ENCODE measurements at places on chromosomes 2 and 18.

DNA sequence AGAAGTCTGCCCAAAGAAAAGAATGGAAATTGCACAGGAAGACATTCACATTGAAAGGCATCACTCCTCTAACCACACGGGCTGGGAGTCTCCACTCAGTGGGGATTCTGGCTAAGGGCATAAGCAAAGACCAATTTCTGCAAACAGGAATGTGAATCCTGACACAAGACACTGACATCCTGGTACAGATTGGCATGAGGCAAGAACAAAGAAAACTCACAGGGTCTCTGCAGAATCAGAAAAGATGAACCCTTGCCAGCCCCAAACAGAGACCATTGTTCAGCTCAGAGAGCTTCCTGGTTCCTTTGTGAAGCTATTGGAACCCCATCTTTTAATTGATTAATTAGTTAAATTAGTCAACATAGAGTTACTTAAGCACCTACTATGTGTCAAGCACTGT is 82.3 kb downstream of the UPP2 start:
- DNase-seq, result no peak

DNA sequence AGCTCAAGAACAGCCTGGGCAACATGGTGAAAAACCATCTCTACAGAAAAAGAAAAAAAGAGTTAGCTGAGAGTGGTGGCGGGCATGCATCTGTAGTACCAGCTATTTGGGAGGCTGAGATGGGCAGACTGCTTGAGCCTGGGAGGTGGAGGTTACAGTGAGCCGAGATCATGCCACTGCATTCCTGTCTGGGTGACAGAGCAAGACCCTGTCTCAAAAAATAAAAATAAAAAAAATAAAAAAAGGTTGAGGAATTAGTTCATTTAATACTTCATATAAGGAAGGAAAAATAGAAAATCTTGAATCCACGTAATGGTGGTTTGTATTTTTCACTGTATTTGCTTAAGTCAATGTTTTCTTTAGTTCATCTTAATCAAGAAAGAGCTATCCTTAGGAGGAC is 241.7 kb downstream of the TGIF1 start:
- DNase-seq, result no peak

DNA sequence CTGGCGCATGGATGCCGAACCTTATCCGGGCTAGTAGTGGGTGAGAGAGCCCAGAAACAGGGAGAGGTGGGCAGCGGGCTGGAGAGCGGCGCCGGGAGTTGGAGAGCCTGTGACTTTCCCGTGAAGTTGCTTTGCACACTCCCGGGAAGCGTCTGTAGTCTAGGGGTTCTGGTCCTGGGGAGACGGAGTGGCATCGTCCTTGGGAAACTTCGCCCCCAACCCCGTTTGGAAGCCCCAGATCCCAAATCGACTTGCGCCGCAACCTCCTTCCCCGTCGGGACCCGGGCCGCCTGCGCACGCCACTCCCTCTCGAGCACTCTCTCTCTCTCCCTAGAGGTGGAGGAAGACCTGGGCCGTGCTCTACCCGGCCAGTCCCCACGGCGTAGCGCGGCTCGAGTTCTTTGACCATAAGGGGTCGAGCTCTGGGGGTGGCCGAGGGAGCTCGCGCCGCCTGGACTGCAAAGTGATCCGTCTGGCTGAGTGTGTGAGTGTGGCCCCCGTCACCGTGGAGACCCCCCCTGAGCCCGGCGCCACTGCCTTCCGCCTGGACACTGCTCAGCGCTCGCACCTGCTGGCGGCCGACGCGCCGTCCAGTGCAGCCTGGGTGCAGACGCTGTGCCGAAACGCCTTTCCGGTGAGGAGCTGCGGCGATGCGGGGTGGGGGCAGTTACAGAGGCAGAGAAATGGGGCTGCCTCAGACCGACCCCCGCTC is 456 bp downstream of the DOK1 start:
- DNase-seq, result no peak

DNA sequence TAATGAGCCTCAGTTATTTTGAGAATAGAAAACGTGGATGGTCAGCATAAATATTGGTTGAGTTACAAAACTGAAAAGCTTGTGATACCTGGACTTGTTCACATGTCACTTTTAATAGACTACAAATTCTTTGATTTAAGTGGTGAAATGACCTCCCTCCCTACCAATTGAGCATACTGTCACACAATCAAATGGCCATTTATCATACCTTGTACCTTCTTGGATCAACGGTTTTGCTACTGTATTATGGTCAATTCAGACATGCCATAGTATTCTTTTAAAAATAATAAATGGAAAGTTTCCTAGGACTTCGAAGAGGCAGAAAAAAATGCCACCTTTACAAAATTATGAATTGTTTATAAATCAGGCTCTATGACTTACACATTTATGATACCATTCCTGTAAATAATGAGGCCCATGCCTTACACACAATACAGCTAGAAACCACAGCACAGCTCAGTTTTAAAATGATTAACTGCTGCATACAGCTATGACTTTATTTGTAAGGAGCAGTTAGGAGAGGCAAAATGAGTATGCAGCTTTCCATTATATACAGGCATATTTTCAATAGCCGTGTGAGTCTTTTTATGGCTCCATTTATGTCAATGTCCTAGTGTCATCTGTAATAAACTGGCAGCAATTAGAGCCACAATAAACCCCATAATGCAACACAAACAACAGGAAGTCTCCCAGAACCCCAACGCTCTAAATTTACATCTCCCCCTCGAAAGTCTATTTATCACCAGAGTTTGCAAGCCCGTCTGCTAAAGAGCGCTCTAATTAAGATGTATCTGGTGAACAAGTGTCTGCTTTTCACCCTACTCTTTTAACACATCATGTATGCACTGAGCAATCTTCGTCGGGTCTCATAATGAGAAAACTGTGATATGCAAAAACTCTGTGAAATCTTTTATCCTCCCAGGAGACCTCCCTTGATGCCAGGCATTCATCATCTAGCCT is 176.1 kb downstream of the ZNF521 start:
- no peak for DNase-seq

GRCh38 chr18:986552-986951 is 81.9 kb downstream of the ADCYAP1 start:
- no peak for DNase-seq
